ENCODE measurements at places on chromosomes 16 and 17.

DNA sequence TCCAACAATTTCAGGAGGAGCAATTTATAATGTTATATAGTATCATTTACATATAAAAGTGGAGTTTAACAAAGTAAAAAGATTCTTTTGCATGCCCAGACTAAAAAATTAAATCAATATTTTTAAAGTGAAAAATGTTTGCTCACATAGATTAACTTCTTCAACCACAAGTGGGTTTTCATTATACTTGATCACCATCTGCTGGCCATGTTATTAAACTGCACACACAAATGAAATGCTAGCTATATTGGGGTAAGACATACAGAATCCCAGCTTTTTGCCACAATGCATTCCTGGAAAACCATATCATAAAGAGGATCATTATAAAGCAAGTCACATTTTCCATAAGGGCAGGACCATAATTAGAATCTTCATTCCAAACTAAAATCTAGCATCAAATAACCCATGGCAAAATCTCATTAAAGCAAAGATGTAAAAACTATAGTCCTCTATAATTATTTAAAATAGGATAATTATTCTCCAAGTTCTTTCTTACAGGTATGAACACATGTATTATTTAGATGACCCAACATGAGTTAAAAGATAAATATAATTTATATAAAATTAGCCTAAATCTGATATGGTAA lies 26.3 kb downstream of the CEP112 start:
- peak; percentile 2 for DNase-seq

- no peak for DNase-seq
Observed at GRCh38 chr17:16013943-16014407, 14.4 kb downstream of the TTC19 start.

DNA sequence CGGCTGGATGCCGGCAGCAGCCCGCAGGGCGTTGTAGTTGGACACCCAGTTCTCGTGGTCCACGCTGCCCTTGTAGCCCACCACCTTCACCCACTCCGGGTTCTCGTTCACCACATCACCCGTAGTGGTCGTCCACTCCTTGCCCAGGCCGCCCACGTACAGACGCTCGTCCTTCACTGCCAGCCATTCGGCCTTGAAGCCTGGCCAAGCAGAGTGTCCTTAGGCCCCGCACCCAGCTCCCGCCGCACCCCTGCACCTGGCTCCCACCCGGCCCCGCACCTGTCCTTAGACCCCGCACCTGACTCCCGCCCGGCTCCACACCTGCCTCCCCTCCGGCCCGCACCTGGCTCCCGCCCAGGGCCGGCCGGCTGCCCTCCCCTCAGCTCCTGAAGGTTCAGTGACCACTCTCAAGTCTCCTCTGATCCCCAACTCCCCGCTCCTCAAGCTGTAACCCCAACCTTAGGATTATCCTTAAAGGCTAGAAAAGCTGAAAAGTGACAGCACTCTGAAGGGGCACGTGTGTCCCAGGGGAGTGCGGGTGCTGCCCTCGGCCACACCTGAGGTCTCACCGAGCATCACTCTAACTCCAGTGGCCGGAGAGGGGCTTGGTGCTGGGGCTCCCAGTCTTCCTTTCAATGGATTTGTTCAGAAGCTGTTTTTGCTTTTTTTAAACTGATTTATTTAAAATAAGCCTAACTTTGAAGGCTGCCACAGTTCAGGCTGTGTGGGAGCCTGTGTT lies 14.4 kb downstream of the CANT1 start:
- DNase-seq = no peak

- DNase-seq = no peak
Observed at GRCh38 chr16:88069397-88070168, 118.3 kb downstream of the BANP start.

DNA sequence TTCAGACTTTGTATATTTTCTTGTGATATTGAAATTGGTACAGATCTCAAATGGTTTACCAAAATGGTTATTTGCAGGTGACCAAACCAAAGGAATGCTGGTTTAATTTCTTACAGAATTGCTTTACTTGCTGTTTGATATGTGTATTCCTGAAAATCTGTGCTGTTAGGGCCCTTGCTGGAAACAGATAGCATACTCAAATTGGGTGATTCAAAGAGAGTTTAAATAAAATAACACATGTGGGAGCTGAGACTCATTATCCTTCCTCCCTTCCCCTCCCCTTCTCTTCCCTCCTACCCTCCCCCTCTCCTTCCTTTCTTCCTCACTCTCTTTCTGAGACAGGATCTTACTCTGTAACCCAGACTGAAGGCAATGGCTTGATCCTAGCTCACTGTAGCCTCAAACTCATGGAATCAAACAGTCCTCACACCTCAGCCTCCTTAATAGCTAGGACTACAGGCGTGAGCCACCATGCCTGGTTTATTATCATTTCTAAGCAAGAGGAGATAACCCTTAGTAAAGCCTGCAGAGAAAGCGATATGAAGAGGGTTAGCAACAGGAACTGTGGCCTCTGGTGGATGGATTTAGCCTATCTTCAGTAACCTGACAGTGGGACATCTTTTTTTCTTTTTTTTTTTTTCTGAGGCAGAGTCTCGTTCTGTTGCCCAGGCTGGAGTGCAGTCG lies 141.9 kb downstream of the BCAS3 start:
- DNase-seq = no peak

DNA sequence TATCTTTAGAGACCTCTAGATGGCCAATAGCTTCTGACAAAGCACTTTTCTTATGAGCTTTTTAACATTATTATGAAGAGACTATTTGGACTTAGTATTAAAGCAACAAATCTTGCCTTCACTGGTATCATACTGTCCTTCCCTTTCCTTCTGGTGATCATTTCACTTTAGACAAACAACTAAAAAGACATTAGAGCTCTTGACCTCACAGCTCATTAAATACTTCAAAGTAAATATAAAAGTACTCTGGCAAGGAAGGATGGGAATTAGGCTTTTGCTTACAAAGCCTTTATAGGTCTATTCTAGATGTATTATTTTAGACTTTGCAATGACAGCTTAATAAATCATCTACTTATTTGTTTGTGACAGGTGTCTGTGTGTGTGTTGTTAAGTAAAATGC lies 11.1 kb downstream of the STXBP4 start:
- no peak for DNase-seq

DNA sequence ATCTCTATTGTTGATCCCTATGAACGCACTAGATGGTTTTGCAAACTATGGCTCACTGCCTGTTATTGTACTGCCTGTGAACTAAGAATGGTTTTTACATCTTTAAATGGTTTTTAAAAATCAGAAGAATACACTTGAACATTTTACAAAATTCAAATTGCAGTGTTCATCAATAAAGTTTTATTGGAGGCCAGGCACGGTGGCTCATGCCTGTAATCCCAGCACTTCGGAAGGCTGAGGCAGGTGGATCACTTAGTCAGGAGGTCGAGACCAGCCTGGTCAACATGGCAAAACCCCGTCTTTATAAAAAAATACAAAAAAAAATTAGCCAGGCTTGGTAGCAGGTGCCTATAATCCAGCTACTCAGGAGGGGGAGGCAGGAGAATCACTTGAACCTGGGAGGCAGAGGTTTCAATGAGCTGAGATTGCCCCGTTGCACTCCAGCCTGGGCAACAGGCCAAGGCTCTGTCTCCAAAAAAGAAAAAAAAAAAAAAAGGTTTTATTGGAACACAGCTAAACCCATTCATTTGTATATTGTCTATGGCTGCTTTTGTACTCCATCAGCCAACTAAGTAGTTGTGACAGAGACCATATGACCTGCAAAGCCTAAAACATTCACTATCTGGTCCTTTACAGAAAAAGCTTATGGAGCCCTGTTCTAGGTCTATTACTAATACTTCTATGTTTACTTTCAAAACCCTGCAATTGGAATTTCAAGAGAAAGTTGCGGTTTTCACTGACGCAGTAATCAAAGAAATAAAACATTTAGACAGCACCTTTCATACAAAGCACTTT lies 18.9 kb downstream of the IKZF3 start:
- no peak for DNase-seq

- DNase-seq = no peak
Observed at GRCh38 chr16:57194512-57194911, 8.4 kb downstream of the RSPRY1 start.

- no peak for DNase-seq
Observed at GRCh38 chr17:60864708-60865005, 187.0 kb downstream of the BCAS3 start.

GRCh38 chr17:1360975-1361374 lies 39.0 kb downstream of the YWHAE start:
- DNase-seq = no peak

DNA sequence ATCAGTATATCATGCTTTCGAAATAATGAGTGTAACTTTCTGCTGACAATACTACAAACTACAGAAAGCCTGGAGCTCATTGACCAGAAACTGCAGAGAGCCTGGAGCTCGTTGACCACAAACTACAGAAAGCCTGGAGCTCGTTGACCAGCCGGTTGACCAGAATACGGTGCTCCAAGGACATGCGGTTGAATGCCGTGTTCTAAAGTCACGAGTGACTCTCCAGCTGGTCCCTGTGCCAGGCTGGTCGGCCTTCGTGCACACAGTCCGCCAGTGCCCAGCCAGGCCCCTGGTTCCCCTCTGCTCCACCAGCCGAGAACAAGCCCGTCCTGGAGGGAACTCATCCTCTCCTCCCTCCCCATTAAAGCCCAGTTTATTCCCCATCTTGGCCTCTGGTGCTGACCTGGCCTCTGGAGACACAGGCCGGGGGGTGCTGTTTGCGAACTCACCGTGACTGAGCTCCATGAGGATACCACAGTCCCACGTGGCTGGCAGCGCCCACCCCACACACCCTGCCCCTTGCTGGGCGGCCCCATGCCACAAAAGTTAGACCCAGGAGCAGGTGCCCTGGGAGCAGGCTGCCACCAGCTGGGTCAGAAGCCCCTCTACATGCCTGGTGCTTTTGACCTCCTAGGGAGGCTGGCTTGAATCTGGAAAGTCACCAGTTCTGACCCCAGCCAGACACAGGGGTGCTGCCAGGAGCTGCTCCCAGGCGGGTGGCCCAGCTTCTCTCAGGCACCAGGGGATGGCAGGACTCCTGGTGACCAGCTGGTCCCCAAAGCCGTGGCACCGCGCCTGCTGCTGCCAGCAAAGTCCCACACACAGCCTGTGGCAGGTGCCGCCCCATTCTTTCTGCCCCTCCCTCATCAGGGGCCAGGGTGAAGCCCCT lies 15.5 kb upstream of the CDH15 start:
- no peak for DNase-seq

DNA sequence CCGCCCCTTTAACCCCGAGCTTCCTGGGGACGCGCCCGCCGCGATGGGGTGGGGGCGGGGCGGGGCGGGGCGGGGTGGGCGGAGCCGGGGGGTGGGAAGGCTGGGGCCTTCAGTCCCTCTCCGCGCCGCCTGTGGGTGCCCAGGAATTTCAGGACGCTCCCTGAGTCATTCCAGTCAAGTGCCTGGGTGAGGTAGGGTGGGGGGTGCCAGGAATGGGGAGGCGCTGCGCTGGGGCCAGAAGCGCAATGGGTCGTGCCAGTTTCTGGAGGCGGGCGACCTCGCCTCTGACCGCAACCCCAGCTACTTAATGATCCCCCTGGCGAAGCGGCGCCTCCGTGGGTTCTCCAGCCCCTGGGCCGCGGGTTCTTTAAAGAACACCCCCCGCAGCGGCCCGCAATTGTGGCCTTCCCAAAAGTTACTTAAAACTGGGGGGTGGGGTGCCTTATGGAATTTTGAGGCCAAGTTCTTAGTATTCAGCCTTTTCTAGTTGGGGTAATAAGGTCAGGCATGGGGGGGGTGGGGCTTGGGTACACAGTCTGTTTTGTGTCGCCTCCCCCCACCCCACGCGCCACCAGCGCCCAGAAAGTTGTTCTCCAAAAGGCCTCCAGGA lies 826 bp upstream of the GSE1 start:
- no peak for DNase-seq

GRCh38 chr17:50100921-50101345 lies 5.8 kb downstream of the PDK2 start:
- no peak for DNase-seq

DNA sequence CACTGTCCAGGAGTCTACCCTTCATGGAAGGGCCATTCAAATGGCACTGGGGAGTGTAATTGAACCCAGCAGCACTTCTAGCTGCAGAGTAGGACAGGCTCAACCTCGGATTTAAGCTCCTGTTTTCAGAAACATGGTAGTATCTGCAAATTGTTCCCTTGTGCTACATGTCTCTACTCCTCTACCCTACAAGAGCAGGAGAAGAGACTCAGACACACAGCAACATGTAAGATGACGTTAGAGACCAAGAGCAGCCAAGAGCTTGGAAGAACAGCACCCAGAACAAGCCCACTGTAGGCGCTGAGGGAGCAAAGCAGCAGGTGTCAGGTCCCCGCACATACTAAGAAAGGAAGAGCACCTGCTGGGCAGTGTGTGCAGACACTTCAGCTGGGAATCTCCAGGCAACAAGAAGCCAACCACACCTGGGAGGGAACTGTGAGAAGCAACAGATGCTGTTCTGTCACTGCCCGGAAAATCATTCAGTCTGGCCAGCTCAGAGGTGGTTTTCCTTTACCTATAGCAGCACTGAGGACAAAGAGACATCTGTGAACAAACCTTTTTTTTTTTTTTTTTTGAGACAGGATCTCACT lies 35.6 kb upstream of the MNT start:
- no peak for DNase-seq

DNA sequence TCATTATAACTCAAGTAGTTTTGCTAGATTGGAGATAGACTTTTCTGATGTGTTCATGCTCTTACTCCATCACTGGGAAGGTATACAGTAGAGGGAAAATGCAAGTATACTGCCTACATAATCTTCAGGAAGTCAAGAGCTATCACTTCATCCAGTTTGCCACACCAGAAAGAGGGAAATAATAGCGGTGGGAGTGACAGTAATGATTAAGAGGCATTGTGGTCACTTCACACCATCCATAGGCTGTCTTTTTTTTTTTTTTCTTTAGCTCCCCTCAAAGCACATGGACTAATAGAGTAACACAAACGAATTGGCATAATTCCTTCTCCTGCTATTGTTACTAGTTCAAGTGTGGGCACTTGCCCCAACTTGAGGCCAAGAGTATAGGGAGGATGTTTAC lies 28.4 kb upstream of the HLF start:
- no peak for DNase-seq

GRCh38 chr17:73657473-73658116 lies 13.3 kb upstream of the SDK2 start:
- no peak for DNase-seq

- DNase-seq = no peak
Observed at GRCh38 chr17:58351182-58351581, 819 bp downstream of the SUPT4H1 start.

- DNase-seq = no peak
Observed at GRCh38 chr16:34050787-34051320, 591.4 kb downstream of the TP53TG3F start.

GRCh38 chr17:32569171-32570080 lies 82.6 kb downstream of the CDK5R1 start:
- DNase-seq = no peak

DNA sequence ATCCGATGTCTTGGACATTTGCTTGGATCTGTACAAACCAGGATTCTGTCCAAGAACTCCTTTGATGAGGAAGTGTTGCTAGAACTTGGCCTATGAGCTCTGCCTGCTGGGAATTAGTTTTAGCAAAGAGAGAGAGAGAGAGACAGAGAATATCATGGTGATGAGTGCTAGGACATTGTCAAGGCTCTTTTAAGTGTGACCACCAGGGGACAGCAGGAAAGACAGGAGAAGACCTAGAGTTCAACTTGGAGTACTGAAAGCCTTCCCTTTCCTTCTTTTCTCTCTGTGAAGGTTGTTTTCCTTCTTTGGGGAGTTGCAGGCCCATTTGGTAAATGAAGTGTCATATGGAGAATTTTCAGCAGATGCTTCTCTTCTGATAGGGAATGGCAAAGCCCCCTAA lies 389.2 kb upstream of the HSBP1 start:
- DNase-seq = no peak

GRCh38 chr17:76384987-76385891 lies 830 bp downstream of the SPHK1 start:
- DNase-seq = no peak

GRCh38 chr17:78227455-78227916 lies 3.9 kb upstream of the TMEM235 start:
- DNase-seq = no peak

- DNase-seq = no peak
Observed at GRCh38 chr16:69349536-69349935, 2.0 kb downstream of the TMED6 start.

All from iPS DF 6.9 (cell line).